ENCODE measurements at places on chromosomes 11 and 22.

DNA sequence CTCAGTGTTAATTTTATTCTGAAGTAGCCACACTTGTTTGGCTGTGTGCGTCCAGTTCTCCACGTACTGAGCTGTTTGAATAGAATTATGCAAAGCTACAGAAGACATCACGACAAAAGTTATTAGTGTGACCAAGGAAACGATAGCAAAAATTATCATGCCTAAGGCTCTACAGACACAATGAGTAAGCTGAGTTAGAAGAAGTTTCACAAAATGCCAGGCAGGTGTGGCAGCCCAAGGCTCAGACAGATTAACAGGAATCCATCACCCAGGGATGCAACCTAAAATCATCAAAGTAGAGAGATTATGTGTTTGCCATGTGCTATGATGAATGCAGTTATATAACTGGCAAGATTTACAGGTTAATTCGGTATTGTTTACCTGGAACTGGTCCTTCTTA is 73.1 kb upstream of the INCENP start:
- DNase-seq: no peak

GRCh38 chr11:65639623-65640482 is 2.0 kb downstream of the SIPA1 start:
- DNase-seq: no peak

GRCh38 chr11:76670485-76671236 is at the start of gene LRRC32:
LRRC32 (minus strand) TSS chr11:76670747; CDS start chr11:76665954, 4,793 bp downstream.
- peak; percentile 39 for DNase-seq

DNA sequence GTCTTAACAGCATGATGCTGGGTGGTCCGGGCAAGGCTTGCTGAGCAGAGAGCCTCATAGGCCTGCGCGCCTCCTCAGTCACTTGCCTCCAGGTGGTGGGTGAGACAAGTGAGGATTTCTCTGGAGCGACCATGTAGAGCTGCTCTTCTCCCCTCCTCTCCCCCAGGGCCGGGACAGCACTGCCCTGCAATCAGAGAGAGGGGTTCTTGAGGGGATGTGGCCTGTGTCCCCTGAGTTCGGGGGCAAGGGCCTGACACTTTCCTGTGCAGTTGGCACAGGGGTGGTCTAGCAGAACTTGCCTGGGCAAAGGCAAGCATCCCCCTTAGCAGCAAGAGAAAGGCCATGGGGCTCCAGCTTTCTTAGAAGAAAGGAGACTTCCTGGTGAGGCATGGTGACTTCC is 95.8 kb upstream of the LMO1 start:
- DNase-seq: no peak

GRCh38 chr11:103202048-103202651 is 92.9 kb downstream of the DYNC2H1 start:
- DNase-seq: peak; percentile 5

- no peak for DNase-seq
These were observed 48.5 kb downstream of the PACSIN2 start for GRCh38 chr22:42966497-42966896.

DNA sequence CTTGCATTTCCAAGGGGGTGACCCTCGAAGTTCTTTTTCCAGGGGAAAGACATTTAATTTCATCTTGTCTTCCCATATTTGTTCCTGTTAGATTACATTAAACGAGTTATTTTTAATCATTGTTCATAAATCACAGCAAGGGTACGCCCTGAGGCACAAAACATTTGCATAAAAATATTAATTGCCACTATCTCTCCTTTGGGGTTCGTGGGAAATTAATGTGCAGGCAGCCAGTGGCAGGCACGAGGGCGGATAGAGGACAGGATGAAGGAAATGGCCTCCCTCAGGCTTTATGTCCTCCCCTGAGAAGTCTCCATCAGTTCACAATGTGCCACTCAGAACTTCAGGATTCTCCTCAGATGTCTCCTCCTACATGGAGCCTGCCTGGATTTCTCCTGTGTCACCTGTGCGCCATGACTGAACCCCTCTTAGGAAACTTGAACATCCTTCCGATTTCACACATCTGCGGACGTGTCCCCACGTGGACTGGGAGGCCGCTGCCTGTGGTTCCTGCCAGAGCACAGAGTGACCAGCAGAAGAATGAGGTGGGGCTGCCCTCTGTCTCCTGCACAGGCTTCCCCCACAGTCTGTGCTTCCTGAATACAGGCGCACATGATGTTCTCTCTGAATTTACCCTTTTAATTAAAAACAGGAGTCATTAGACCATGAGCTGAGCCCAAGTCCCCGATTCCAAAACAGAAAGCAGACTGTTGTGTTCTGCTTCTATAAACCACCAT is 1085.9 kb downstream of the TBC1D22A start:
- DNase-seq: no peak

- DNase-seq: no peak
These were observed 488.0 kb upstream of the CCDC90B start for GRCh38 chr11:83773950-83774880.

DNA sequence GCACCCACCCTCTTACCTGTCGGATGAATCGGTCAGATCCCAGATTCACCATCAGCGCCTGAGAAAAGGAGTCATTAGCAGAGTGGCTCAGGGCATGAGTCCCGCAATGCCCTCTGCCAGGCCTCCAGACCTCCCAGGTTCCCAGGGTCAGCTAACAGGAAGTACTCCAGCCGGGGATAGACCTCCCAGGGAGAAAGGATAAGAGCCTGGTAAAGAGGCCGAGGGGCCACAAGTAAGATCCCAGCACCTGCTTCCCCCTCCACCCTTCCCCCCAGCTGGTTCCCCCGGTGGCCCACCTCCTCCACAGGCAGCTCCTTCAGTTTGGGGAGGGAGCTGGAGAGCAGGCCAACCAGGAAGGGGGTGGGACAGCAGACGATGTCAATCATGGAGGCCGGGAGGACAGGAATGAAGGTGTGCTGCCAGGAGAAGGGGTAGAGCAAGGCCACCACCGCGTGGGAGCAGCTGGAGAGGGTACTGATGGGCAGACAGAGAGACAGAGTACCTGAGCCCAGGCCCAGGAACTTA is 16.4 kb downstream of the RPL27A start:
- no peak for DNase-seq

DNA sequence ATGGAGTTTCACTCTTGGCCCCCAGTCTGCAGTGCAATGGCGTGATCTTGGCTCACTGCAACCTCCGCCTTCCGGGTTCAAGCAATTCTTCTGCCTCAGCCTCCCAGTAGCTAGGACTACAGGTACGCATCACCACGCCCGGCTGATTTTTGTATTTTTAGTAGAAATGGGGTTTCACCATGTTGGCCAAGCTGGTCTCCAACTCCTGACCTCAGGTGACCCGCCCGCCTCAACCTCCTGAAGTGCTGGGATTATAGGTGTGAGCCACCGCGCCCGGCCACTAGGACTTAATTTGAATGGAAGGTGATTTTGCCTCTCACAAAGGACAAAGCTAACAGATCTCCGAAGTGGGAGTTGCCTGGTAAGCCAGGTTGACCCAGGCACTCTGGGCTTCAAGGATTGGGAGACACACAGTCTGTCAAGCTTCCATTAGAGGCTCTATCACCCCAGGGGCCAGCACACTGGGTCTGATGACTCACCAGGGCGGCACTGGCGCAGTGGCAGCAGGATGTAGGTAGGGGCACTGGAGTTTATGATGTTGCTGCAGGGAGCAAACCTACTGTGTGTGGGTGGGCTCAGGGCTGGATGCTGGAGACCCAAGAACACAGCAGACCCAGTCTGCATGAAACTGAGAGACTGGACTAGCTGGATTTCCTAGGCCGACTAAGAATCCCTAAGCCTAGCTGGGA is 17.8 kb upstream of the KCTD14 start:
- no peak for DNase-seq

DNA sequence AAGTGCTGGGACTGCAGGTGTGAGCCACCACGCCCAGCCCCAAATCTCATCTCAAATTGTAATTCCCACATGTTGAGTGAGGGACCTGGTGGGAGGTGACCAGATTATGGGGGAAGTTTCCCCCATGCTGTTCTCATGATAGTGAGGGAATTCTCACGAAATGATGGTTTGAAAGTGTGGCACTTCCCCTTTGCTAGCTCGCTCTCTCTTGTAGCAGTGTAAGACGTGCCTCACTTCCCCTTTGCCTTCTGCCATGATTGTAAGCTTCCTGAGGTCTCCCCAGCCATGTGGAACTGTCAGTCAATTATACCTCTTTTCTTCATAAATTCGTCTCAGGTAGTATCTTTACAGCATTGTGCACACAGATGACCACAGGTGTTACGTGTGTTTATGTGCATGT is 357.8 kb downstream of the CADM1 start:
- no peak for DNase-seq

DNA sequence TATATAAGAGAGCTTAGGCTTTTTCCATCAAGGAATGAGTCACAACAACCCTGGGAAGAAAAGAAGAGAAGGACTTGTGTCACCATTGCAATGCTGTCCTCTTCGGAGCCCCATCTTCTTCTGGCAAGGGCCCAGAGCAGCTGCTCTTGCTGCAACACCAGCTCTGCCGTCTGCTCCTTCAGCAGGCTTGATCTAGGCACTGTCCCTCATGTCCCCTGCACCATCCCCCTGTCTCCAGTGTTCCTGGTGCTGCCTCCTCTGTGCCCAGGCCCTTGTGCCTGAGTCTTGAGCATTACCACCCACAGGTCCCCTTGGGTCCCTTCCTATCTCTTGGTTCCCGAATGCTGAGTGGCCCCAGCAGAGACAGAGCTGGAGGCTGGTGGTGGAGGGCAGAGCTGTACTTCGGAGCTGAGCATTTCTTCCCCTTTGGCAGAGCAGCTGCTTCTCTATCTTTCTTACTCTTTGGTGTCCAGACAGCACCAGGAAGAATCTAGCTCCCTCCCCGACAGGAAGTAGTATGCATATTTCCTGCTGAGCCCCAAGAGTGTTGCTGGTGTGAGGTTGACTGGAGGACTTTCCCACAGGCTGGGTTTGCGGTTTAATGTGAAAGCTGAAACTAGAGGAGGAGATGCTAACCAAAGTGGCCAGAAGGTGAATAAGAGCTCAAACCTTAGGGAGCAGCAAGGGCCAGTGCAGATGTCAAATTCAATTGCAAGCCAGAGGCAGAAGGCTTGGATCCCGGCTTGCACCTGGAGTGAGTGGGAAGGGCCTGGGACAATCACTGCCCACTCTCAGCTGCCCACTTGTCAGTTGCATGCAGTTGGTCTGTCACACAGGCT is 27.8 kb downstream of the WEE1 start:
- no peak for DNase-seq

- DNase-seq: no peak
These were observed 15.7 kb downstream of the RNH1 start for GRCh38 chr11:491358-491757.

DNA sequence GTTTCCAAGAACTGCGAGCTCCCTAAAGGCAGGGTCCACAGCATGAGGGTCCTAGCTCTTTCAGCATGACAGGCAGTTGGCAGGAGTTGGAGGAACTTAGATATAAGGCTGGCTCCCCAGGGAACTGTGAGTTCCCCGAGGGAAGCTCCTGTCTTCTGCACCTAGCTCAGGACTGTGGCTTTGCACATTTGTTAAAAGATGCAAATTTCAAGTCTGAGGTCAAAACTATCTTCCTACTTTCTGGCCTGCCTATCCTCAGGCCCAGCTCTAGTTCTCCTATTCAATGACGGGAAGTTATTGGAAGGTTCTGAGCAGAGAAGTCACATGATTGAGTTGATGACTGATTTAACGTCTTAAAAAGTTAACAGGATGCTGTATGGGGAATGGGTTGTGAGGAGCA is 11.7 kb upstream of the UCP3 start:
- DNase-seq: no peak

GRCh38 chr11:124644426-124645280 is 22.0 kb downstream of the TBRG1 start:
- peak; percentile 24 for DNase-seq

- no peak for DNase-seq
These were observed 535.8 kb downstream of the TBC1D22A start for GRCh38 chr22:47298017-47298785.

GRCh38 chr11:132349811-132350733 is 979.7 kb downstream of the NTM start:
- DNase-seq: no peak

- DNase-seq: no peak
These were observed 40.0 kb upstream of the TPBGL start for GRCh38 chr11:75200531-75200930.

Data from frontal cortex (tissue), 4 donors.